Stimulated activated CD4-positive, alpha-beta T cell treated with anti-CD3 and anti-CD28 coated beads, Interleukin-1b, Interleukin-23, amount 100 ng/mL, for 1 hour (primary cell): ENCODE measurements at places on chromosomes 7 and 10.

GRCh38 chr7:95105627-95106026 lies 198.2 kb downstream of the PPP1R9A start:
- DNase-seq = no peak

DNA sequence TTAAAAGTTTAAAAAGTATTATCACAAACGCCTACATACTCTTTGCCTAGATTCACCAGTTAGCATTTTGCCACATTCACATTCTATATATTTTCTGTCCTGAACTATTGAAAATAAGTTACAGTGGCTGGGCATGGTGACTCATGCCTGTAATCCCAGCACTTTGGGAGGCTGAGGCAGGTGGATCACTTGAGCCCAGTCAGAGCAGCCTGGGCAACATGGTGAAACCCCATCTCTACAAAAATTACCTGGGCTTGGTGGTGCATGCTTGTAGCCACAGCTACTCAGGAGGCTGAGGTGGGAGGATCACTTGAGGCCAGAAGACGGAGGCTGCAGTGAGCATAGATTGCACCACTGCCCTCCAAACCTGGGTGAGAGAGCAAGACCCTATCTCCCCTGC lies 5.3 kb downstream of the ARPC1A start:
- no peak for DNase-seq

- DNase-seq = no peak
Observed at GRCh38 chr7:129610709-129611245, 743 bp upstream of the NRF1 start.

DNA sequence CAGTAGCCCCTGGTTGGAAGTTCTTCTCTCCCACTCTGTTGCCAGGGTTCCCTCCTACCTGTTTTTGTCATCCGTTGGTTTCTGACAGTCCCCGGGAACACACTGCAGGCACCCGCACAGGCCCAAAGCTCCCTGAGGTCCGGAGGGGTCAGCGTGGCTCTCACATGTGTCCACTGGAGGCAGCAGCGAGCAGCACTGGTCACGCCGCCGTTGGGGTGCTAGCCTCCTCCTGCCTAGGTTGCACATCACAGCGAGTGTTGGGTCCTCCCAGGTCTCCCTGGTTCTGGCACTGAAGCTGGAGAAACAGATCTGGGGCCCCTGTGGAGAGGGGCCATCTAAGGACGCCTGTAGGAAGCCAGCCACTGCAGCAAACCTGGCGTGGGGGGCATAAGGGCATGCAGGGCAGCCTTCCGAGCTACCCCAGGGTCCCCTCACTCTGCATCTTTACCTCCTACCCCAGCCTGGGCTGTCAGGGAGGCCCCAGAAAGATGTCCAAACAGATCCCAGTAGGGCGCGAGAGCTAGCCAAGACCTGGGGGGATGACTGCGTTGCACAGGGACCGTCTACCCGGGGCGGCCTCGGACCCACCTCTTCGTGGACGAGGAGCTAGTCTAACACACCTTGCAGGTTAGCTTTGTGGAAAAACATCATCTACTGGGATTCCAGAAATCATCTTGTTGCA lies 28.9 kb downstream of the LRRC27 start:
- DNase-seq = no peak

DNA sequence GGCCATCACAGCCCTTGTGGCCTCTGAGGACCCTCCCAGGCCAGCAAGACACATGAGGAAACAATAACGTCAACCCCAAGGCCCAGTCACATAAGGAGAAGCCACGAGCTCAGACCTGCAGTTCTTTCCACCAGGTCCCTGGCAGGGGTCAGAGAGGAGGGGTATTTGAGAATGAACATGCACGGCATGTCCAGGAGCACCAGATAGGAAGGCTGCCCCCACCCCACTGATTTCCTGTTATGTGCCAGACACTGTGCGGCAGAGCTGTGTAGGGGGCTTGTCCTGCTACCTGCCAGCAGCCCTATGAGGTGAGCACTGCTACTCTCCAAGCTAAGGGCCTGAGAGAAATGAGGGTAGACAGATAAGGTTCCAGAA lies 40.7 kb upstream of the ZMIZ1 start:
- DNase-seq = no peak

- no peak for DNase-seq
Observed at GRCh38 chr7:148982654-148983199, 45.6 kb downstream of the PDIA4 start.

- no peak for DNase-seq
Observed at GRCh38 chr7:28316489-28316888, 95.8 kb upstream of the CREB5 start.

- DNase-seq = no peak
Observed at GRCh38 chr7:82678716-82679115, 235.1 kb upstream of the CACNA2D1 start.

GRCh38 chr7:34158368-34159153 lies 253.2 kb downstream of the BMPER start:
- no peak for DNase-seq

DNA sequence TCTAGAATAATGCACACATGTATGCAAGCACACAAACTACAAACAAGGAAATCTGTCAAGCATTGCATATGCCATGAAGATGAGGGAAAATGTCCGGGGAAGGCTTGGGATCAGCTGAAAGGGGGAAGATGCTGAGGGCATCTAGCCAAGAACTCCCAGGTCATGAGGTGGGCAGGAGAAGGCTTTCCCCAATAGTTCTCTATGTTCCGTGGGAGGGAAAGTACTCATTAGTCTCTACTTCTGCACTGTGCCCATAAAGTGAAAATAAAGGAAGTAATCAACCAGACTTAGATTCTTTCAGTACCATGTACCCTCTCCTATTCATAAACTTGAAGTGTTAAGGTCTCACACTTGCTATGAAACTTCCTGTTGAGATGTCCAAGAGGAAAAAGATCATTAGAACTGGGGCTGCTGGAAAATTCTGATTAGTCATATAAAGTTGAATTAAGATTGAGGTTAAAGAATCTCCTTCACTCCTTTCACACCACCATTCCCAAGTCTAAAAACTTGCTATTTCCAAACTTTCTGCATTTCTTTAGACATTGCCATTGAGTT lies 17.1 kb upstream of the LIPF start:
- DNase-seq = no peak

- DNase-seq = no peak
Observed at GRCh38 chr7:49580761-49581160, 192.7 kb upstream of the VWC2 start.

DNA sequence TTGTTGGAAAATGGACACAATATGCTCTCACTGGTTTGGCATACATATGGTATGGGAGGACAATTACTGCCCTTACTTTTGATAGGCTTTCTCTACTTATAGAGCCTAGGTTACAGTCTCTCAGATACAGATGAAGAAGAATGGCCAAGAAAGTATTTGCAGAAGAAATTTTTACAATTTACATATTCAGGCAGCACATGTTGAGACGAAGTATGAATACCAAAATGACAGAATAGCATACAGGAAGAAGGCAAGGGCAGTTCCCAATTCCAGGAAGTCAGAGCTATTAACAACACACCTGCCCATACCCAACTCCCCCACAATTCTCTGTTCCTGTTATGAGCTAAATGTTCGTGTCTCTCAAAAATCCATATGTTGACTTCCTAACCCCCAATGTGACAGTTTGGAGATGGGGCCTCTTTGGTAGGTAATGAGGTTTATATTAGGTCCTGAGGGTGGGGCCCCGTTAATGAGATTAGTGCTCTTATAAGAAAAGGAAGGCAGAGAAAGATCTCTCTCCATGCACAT lies 67.8 kb downstream of the DOCK4 start:
- DNase-seq = no peak

DNA sequence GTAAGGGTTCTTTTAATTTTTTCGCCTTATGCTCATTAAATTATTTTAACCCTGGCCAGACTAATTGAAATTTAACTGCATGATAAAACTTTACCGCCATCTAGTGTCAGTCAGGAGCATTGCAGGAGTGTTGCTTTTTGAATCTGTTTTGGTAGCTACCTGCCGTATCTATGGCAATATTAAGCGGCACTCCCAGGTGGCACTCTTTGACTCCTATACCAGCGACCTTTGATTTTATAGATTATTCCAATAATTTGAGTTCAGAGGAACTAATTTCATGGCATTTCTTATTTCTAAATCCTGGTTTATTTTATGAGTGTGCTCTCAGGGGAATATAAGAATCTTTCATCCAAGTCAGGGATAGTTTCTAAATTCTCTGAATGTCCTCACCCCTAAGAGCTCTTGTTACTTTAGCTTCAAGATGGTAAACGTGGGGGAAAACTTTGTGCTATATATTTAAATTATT lies 198.9 kb downstream of the REEP3 start:
- peak; percentile 31 for DNase-seq

- no peak for DNase-seq
Observed at GRCh38 chr7:30927559-30927958, 15.9 kb downstream of the AQP1 start.

DNA sequence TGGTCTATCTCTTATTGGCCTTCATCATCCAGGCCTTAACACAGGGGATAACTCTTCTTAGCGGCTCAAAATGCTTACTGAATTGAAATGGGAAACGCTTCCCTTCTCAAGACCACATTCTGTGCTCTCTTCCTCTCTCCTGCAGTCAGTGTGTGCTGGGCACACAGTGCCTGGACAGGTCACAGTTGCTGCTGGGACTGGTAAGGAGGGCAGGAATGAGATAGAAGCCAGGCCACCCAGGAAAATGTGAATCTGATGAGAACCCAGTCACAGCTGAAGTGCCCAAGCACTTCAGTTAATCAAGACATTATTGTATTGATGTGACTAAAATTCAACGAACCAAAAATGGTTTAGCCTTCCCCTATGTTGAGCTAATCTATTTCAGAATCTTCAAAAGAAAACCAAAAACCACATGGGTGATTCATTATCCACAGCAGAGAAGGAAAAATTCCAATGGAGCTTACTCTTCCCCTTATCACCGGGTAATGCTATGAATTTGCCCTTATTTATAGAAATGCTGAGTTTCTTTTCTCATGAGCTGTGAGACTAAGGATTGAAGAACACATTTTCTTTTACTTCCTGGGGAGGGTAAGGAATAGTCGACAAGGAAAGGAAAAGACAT lies 41.2 kb upstream of the PLPP4 start:
- no peak for DNase-seq

DNA sequence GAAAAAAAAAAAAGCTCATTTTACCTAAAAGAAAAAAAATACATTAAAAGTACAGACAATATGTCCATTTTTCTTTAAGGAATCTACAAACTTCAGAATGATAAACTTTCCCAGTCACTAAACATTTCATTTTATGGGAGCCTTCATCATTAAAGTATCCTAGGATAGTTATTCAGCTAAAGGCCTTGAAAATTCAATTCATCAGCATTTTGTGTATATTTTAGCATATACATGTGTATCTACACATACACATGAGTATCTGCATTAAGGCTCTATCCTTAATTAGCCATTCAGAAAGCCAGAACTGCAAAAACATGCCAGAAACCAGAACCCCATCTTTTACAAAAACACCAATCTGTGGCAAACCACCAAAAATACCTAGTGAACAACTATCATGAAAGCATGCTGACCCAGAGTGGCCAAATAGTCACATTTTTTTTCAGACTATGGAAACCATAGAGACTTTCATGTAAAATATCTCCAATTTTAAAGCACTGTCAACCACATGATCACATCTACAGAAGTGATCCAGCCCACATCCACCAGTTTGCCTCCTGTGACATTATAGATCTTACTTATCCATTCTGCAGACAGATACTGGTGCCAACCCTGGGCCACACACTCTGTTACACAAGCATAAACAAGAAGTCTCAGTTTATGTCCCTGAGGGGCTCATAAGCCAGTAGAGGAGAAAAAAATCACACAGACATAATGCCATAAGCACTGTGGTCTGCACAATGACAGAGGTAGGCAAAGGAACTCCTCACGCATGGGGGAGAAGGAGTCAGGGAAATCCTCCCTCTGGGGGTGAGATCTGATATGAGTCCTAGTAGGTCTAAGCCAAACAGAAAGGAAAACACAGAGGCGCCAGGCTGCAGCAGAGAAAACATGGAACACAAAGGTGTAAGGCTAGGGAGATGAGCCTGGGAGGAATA lies 79.2 kb downstream of the SRPK2 start:
- DNase-seq = no peak

- DNase-seq = no peak
Observed at GRCh38 chr7:153422291-153423209, 629.6 kb upstream of the DPP6 start.

DNA sequence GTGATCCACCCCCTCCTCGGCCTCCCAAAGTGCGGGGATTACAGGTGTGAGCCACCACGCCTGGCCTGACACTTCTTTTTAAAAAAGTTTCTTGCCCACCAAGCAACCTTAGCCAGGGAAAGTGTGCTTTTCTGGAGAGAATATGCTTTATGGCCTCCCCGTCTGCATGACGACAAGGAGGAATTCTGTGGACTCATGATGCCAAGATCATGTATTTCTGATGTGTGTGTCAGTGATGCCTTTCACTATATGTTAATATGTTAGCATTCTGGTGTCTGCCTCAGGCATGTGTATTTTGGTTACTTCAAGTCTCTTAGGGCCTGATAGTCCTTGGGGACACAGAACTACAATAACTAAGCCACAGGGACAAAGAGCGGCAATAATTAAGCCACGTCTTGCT lies 2.1 kb downstream of the PDSS1 start:
- no peak for DNase-seq

- no peak for DNase-seq
Observed at GRCh38 chr7:2468227-2468626, 8.0 kb downstream of the GRIFIN start.

DNA sequence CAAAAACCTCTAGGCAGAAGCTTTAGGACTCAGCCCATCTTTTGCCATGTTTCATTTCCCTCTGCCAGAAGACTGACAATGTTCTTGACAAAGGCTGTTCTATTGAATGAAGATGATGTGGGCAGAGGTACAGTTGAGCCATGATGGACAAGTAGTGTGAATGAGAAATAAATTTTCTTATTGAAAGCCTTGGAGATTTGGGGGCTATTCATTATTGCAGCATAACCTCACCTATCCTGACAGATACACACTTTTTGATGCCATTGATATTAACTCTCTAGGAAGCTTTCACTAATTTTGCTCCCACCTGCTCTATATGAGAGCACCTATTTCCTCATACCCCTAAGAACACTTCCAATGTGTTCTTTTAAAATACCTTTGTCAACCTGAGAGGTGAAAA lies 36.9 kb upstream of the HPS1 start:
- no peak for DNase-seq

DNA sequence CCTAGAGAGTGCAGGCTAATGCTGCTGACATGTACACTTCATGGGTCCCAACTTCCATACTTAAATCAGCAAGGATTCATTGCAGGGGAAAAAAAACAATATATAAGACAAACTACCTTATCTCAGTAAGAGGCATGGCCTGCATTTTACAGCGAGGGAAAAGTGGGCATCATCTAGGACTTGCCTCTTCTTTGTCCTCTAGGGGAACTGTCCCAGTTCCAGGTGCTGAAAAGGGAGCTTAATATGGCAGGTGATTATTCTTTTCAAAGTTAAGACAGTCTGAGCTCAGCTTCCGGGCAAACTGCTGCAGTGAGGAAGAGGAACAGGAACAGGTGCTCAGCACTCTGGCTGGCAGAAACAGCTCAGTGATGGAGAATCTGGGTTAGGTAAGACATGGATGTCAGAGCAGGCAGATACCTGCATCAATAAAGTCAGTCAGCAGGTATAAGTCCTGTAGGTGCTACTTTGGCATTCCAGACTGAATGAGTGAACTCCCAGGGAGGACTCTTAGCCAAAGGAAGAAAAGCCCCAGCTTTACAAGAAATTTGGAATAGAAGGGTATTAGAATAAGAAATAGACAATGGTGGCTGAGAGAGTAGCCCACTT lies 147.2 kb downstream of the TMEM178B start:
- no peak for DNase-seq

- DNase-seq = no peak
Observed at GRCh38 chr10:14757394-14757793, 17.3 kb downstream of the FAM107B start.
